Astrocyte of the spinal cord (primary cell): ENCODE measurements at places on chromosomes 3 and 15.
A peak's percentile ranks its signal among the peaks of the same experiment; 100 is the strongest.

DNA sequence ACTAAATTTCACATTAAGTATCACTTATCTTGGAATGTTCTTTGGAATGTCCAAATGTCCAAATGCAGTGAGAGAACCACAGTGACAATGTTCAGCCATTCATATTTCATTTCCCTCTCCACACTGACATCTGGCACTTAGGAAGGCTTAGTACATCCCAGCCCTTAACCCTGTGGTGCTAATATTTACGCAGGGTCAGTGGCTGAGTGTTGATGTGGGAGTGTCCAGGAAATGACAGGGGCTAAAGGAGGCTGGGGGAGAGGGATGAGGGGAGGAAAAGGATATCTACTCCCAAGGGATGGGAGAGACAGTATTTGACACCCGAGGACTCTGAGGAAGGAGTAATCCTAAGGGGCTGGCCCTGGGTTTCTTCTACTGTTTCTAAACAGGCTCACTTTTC, 14.1 kb upstream of the CCR4 start:
- no peak for DNase-seq

DNA sequence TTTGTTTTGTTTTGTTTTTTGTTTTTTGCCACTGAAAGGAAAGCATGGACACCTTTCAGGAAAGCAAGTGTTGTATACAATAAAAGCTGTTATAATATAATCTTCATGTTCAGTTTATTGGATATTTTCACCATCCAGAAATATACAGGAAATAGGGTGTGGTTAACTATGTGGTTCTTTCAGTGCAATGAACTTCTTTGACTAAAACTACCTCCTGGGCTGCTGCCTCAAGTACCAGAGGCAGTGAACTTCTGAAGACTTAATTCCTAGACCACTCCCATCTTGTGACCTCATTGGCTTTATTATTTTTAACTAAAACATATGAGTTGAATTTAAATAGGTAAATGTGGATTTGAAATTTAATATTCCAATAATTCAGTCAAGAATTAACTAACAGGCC, 27.1 kb upstream of the TBL1XR1 start:
- DNase-seq, result no peak

DNA sequence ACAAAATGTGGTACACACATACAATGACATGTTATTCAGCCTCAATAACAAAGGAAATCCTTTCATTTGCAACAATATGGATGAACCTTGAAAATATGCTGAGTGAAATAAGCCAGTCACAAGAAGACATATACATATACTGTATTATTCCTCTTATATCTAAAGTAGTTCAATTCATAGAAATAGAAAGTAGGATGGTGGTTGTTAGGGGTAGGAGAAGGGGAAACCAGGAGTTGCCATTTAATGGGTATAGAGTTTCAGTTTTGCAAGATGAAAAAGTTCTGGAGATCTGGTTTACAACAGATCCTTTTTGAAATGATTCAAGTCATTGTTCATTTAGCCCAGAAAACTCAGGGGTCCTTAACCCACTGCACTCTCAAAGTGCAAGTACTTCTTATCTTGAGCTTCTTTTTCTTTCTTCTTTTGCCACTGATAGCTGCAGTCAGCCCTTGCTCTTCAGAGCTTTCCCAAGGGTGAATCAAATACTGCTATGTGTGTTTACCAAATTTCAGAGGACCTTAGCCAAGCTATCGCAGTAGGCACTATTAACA, 208.0 kb upstream of the EOMES start:
- no peak for DNase-seq

DNA sequence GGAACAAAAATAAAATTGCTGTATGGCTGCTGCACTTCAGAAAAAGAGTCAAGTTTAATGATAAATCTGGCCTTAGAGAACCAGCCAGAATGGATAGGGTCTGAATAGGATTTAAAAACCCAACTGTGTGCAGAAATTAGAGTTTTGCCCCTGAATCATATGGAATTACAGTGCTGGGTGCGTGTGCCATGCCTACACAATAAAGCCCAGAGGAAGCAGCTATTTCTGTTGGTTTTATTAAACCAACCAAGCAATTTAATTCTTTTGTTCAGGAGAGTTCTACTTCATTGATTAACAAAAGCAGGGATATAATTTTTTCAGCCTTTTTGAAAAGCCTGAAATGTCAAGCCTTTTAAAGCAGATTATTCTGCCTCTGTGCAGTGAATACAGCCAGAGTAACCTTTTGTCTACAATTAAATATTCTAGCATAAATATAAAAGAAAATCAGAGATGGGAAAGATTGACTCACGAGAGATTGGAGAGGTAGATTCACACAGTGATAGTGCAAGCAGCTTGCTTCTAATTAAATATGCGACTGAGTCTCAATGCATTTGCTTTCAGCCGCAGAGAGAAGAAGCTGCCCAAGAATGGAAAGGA, 66.7 kb upstream of the DNAJC19 start:
- DNase-seq, result no peak

DNA sequence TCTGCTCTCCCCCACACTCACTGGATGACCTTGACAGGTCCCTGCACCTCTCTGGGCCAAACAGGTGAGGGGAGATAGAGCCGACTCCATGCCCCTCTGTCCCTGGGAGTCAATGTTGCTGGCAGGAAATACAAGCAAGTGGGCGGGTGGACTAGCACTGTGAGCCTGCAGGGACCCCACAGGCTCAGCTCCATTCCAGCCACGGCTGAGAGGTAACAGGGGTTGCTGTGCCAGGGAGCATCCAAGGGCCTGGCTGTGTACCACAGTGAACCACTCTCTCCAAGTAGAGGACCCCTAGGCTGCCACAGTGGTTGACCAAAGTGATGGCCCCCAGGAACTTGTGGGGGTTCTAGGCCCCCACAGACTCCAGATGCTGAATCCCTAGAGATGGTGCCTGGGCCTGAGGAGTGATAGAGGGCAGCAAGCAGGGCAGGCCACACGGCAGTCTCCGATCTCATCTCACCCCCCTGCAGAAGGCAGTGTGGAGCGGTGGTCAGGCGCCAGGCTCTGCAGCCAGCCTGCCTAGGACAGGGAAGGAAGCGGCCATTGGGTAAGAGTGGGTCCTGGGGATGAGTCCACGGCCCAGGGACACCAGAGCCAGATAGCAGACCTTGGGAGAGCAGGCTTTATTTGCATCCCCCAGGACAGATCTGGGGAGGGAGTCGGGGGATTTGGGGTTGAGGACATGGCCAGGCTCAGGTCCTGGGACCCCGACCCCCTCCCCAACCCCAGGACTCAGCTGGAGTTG, 3.2 kb downstream of the TNNC1 start:
- no peak for DNase-seq

DNA sequence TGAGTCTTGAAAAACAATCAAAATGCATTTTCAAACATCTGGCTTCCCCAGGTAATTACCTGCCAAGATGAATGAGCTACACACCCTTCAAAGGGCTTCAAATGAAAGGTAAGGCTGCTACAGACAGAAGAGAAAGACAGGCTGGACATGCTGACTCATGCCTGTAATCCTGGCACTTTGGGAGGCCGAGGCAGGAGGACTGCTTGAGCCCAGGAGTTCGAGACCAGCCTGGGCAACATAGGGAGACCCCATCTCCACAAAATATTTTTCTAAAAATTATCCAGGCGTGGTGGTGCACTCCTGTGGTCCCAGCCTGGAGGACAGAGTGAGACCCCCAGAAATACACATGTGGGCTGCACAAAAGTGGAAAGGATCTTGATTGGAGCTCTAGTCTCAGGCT, 14.5 kb upstream of the ZFYVE19 start:
- DNase-seq, result no peak

DNA sequence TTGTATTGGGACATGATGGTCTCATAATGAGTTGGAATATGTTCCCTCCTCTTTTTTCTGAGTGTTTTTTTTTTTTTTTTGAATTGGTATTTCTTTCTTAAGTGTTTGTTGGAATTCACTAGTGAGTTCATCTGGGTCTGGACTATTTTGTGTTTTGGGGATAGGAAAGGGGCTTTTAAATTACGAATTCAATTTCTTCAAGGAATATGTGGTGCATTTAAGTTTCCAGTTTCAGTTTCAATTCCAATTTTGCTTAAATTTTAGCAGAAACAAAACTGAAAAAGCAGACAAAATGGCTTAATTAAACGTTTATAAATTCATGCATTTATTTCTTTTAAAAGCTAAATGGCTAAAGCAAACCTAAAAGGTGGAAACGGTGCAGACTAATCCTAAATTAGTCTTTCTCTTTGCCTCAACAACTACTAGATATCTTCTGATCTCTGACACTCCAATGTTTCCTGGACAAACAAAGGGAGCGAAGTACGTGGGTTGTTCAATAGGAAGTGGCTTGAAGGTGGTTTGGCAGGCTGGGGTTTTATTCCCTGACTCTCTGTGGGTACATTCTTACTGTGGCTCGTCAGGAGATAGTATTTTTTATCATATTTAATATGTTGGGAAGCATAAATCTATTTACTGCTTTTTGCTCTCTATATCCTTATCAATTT, 50.0 kb upstream of the CORO2B start:
- peak; percentile 74 for DNase-seq

- no peak for DNase-seq
Observed at GRCh38 chr3:58664611-58665010, 2.0 kb downstream of the FAM3D start.

GRCh38 chr3:56119575-56120349, 348.5 kb downstream of the ERC2 start:
- peak; percentile 40 for DNase-seq

DNA sequence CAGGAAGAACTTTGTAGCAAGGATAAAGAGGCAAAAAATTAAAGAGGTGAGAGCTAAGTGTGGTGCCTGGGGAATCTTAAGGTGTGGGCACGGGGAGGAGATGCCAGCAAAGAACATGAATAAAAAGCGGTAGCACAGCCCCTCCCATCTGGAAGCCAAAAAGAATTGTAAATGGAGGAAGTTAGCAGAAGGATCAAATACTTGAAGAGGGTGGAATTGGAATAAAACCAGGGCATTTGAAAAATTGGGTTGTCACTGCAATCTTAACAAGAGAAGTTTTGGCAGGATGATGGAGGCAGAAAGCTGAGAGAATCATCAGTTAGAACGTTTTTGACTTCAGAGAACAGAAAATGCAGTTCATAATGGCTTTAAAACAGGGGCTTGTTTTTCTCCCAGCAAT, 2.4 kb downstream of the CCR2 start:
- DNase-seq, result no peak

- peak; percentile 35 for DNase-seq
Observed at GRCh38 chr3:178672275-178672674, 136.0 kb downstream of the KCNMB2 start.

- no peak for DNase-seq
Observed at GRCh38 chr3:191889756-191890155, 428.8 kb downstream of the PYDC2 start.

GRCh38 chr15:75067123-75067830, 43.9 kb downstream of the PPCDC start:
- peak; percentile 66 for DNase-seq

GRCh38 chr3:183473969-183474368, 45.5 kb upstream of the MCF2L2 start:
- DNase-seq, result no peak

DNA sequence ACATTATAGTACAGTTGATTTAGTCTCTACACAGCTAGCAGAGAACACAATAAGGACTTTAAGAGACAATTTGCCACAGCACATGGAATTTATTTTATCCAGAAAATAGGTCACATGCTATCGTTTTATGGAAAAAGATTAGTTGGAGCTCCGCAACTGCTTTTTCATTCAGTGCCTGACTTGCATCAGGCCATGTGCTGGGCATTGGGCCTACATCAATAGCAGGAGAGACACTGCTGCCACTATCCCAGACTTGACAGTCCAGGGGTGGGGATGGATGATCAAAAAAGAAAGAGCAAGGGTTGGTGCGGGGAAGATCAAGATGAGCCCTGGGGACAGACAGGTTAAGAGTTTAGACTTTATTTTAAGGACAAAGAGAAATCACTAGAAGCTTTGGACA, 75.2 kb upstream of the C3orf80 start:
- no peak for DNase-seq

- no peak for DNase-seq
Observed at GRCh38 chr3:67401921-67402320, 252.5 kb downstream of the SUCLG2 start.

- no peak for DNase-seq
Observed at GRCh38 chr3:159029306-159030026, 227.6 kb downstream of the MFSD1 start.

DNA sequence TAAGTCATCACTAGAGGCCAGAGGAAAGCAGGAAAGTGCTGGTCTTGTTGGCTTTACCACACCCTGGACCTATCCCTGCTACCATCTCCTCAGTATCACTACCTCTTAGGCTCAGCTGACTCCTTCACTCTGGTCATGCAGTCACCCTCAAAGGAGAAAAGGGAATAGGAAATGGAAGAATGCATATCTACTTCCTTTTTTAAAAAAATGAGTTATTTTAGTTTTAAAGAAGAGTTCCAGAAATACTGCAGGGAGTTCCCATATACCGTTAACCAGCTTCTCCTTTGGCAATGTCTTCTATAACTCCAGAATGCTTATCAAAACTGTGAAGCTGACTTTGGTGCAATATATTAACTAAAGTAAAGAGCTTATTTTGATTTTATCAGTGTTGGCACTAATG, 688.6 kb downstream of the DIPK2A start:
- no peak for DNase-seq

DNA sequence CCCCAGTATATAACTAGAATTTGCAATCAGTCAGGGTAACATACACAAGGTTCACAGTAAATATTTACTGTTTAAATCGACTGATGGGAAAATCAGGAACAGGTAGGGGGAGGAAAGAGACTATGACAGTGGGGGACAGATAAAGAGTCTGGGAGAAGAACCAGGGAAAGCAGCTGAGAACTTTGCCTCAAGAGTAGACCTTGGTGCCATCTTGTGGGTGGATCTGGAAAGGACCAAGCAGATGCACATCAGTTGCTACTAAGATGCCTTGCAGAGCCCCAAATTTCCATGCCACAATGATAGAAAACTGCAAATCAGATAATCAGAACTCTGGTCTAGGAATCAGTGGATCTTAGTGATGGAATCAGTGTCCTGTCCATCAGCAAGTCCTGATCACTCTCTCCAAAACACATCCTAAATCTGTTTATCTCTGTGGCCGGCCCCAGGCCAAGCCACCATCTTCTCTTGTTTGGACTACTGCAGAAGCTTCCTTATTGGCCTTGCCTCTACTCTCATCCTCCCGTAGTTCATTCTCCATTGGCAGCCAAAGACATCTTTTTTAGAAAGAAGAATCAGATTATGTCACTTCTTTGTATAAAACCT, 62.7 kb downstream of the PDE8A start:
- DNase-seq, result peak; percentile 73

DNA sequence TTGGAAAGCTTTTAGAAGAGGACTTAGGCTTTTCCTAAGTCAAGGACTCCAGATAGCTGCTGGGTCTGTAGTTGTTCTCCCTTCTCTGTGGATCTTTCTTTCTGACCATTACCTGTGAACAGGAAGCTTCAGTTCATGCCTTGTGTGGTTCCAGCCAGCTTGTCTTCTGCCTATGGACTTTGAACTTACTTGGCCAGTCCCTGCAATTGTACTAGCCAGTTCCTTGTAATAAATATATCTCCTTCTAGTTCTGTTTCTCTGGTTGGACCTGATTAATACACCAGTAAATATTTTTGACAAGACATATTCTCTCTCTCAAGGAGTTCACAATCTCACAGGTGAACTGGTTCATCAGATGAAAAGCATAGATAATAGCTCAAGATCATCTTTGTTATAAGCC, 341.3 kb upstream of the DPPA4 start:
- DNase-seq, result no peak
